ENCODE measurements at places on chromosomes 12 and 14. TPM values are rescaled to one million over a fixed set of nuclear protein-coding genes. Genes with fewer than 3 reads are reported as not detected.

Gene BHLHE41
- total RNA-seq, result 2.2 TPM

Gene STAC3
- 0.89 TPM for total RNA-seq

Gene PRB2
- not detected for total RNA-seq

Gene FBXL14
- total RNA-seq, result 36.2 TPM

Gene HNRNPA1
- total RNA-seq, result 211 TPM

Gene RARG
- 9.5 TPM for total RNA-seq

Gene FSCB
- total RNA-seq, result not detected

GRCh38 chr14:29223947-29224346 lies 457.4 kb downstream of the FOXG1 start:
- no peaks in the 10 kb centered on the region for H3K4me1 ChIP-seq
- no peak overlapping the region for H3K27ac ChIP-seq
- H3K36me3 ChIP-seq, result no peaks in the 10 kb centered on the region
- H3K4me3 ChIP-seq, result no peak overlapping the region
- no peaks in the 10 kb centered on the region for H3K27me3 ChIP-seq
- no peak for DNase-seq

DNA sequence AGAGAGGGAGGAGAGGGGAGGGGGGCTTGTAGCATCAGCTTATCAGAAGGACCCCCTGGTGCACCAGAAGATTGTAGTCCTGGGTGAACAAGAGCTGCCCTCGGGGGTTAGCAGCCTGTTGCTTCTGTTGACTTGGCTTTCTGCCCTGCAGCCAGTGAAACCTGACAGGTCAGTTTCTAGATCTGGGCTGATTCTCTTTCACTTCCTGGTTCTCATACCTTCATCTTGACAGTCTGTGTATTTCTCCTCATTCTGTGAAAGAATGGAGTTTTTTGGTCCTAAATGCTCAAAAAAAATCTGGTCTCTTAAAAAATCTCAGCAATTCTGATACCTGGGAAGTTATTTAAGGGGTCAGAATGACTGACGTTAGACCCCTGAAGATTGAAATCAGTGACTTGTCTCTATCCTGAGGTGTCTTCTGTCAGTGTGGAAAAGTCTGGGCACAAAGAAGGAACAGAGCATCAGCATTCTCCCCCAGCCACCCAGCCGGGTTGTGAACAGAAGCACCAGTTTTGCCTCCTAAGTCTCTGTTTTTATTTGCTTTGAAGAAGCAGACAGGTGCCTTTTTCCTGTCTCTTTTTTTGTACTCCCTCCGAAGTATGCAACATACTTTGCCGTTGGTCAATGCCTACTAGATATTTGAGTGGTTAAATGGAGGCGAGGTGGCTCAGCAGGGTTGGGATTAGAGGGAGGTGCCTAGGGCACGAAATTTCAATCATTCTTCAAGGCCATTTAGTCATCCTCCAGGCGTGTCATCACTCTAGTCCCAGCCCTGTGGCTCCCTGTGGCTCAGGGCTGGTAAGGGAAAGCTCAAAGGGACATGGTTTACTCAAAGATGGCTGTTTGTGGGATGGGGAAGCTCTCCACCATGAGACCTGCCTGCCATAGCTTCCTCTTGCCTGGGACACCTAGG lies 24.0 kb downstream of the TTC9 start:
- no peaks in the 10 kb centered on the region for H3K27me3 ChIP-seq
- peaks cover 16% of the 10 kb centered on the region for H3K36me3 ChIP-seq
- H3K4me3 ChIP-seq, result no peak overlapping the region
- peak overlapping the region; percentile 74 for H3K27ac ChIP-seq
- peak; percentile 91 for DNase-seq

- H3K27ac ChIP-seq, result peak overlapping the region; percentile 61
- no peaks in the 10 kb centered on the region for H3K36me3 ChIP-seq
- no peaks in the 10 kb centered on the region for H3K27me3 ChIP-seq
- H3K4me1 ChIP-seq, result peaks cover 21% of the 10 kb centered on the region
- H3K4me3 ChIP-seq, result no peak overlapping the region
Measured at GRCh38 chr14:77052281-77053044, 24.0 kb upstream of the IRF2BPL start.

GRCh38 chr12:24066097-24066496 lies 116.6 kb upstream of the SOX5 start:
- no peaks in the 10 kb centered on the region for H3K4me1 ChIP-seq
- no peak for DNase-seq
- no peak overlapping the region for H3K27ac ChIP-seq
- no peaks in the 10 kb centered on the region for H3K27me3 ChIP-seq
- no peak overlapping the region for H3K4me3 ChIP-seq

- no peaks in the 10 kb centered on the region for H3K27me3 ChIP-seq
- H3K27ac ChIP-seq, result no peak overlapping the region
- H3K4me1 ChIP-seq, result peaks cover 18% of the 10 kb centered on the region
- no peak for DNase-seq
Measured at GRCh38 chr14:55347040-55347439, 64.6 kb downstream of the ATG14 start.

DNA sequence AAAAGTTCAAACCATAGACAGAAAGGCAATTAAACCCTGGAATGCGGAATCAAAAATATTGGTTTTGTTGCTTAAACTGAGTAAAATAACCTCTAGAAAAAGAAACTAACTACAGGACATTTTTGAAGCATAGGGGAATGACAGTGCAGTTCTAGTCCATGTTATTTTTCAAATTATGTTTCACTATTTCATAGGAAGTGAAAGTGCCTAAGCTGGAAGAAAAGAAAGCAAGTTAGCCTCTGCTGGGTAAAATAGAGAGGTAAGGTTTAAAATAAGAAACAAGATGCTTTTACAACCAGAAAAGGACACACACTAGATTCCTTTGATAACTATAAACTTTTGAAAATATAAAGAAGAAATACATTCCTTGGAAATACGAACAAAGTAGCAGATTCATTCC lies 1.1 kb downstream of the CLECL1 start:
- no peaks in the 10 kb centered on the region for H3K36me3 ChIP-seq
- H3K4me1 ChIP-seq, result no peaks in the 10 kb centered on the region
- H3K27me3 ChIP-seq, result no peaks in the 10 kb centered on the region

GRCh38 chr12:92197815-92198214 lies 52.2 kb upstream of the BTG1 start:
- no peaks in the 10 kb centered on the region for H3K4me1 ChIP-seq
- H3K4me3 ChIP-seq, result no peak overlapping the region
- no peaks in the 10 kb centered on the region for H3K36me3 ChIP-seq
- no peak for DNase-seq
- H3K27ac ChIP-seq, result no peak overlapping the region
- no peaks in the 10 kb centered on the region for H3K27me3 ChIP-seq

- H3K27me3 ChIP-seq, result no peaks in the 10 kb centered on the region
- H3K36me3 ChIP-seq, result no peaks in the 10 kb centered on the region
- H3K4me3 ChIP-seq, result no peak overlapping the region
- H3K27ac ChIP-seq, result no peak overlapping the region
- DNase-seq, result no peak
Measured at GRCh38 chr12:42283739-42284138, 42.2 kb downstream of the ZCRB1 start.

All from stomach (tissue), 19 donors.